IMR-90 (cell line): ENCODE measurements at places on chromosomes 6 and 20. TPM values are rescaled to one million over a fixed set of nuclear protein-coding genes. Genes with fewer than 3 reads are reported as not detected.

GRCh38 chr20:1774479-1774878, 116.9 kb upstream of the SIRPG start:
- peaks cover 4% of the 10 kb centered on the region for H3K4me1 ChIP-seq
- DNase-seq, result no peak
- no peak overlapping the region for H3K27ac ChIP-seq

- DNase-seq, result no peak
- no peak overlapping the region for H3K4me3 ChIP-seq
- no peaks in the 10 kb centered on the region for H3K36me3 ChIP-seq
- peaks cover 3% of the 10 kb centered on the region for H3K4me1 ChIP-seq
- H3K27ac ChIP-seq, result no peak overlapping the region
- no peaks in the 10 kb centered on the region for H3K27me3 ChIP-seq
These were observed 48.7 kb downstream of the ADAT2 start for GRCh38 chr6:143401636-143402370.

PCK1 gene
- not detected in 2 replicates for total RNA-seq

DNA sequence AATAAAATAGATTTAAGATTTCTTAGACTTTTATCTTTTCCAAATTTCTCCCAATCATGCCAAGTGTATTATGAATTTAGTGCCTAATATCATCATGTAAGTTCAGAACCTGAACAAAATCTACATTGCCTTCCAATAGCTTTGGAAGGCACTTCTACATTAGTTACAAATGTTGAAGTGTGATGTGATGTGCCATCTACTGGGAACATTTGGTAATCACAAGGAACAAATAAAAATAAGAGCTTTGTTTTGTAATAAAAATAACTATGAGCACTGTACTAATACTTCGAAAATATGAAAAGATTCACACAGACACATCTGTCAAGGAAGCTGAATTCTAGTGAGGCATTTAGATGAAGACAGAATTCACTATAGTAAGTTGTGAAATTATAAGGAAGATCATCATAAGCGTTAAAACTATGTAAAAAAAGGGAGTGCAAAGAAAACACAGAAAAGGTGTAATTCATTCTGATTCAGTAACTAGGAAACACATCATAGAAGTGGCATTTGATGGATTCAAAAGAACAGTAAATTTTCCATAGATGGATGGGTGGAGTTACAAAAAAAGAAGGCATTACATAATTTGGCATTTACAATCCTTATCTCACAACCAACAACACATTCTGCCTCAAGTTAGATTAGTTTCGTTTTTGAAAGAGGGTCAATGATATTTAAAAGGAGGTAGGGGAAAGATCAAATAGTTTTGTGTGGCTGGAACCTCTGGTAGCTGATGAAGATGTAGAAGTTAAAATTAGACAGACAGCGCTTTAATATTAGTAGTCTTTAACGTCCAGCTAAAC, 161.0 kb downstream of the ASCC3 start:
- H3K36me3 ChIP-seq, result 0 out of 2 replicates have a peak, but pooled peaks cover 1% of the 10 kb centered on the region
- peak; percentile 41 for DNase-seq
- no peak overlapping the region for H3K27ac ChIP-seq

- H3K4me3 ChIP-seq, result no peak overlapping the region
- DNase-seq, result no peak
- peaks cover 6% of the 10 kb centered on the region for H3K4me1 ChIP-seq
- H3K36me3 ChIP-seq, result peaks cover 11% of the 10 kb centered on the region
- H3K27me3 ChIP-seq, result no peaks in the 10 kb centered on the region
These were observed 109.9 kb downstream of the RIN2 start for GRCh38 chr20:19867940-19868371.

BPIFB1 gene
- not detected in 2 replicates for total RNA-seq

DNA sequence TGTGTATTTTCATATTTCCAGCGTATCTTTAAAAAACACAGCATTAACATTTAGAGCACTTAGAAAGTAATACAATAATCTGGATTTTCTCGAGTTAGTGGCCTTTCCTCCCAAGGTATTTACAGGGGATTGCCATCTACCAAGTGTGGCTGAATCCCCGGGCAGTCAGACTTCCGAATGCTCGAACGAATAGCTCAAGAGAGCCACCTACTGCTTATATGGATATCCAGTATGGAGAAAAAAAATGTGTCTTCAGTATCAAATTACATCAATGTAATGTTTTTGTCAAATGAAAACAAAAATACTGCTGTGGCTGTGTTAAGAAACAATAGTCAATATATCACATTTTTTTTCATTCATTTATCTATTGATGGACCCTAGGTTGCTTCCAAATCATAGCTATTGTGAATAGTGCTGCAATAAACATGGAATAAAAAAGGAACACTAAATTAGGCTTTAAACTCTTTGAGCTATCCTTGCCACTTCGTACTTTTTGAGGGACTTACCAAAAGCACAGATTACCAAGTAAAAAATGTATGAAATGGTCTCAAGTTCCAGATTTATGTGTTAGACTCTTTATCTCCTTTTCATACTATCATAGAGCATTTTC, 654.5 kb upstream of the PTCHD4 start:
- no peaks in the 10 kb centered on the region for H3K36me3 ChIP-seq
- DNase-seq, result peak; percentile 76
- no peak overlapping the region for H3K27ac ChIP-seq
- H3K4me1 ChIP-seq, result peaks cover 2% of the 10 kb centered on the region

GRCh38 chr6:142946924-142947713, 2.1 kb upstream of the HIVEP2 start:
- H3K4me3 ChIP-seq, result peak overlapping the region; percentile 74
- no peaks in the 10 kb centered on the region for H3K27me3 ChIP-seq
- DNase-seq, result peak; percentile 68
- peak overlapping the region; percentile 50 for H3K27ac ChIP-seq
- H3K36me3 ChIP-seq, result no peaks in the 10 kb centered on the region

ME1 gene
- 24.4 and 32.2 TPM in 2 replicates for total RNA-seq

DNA sequence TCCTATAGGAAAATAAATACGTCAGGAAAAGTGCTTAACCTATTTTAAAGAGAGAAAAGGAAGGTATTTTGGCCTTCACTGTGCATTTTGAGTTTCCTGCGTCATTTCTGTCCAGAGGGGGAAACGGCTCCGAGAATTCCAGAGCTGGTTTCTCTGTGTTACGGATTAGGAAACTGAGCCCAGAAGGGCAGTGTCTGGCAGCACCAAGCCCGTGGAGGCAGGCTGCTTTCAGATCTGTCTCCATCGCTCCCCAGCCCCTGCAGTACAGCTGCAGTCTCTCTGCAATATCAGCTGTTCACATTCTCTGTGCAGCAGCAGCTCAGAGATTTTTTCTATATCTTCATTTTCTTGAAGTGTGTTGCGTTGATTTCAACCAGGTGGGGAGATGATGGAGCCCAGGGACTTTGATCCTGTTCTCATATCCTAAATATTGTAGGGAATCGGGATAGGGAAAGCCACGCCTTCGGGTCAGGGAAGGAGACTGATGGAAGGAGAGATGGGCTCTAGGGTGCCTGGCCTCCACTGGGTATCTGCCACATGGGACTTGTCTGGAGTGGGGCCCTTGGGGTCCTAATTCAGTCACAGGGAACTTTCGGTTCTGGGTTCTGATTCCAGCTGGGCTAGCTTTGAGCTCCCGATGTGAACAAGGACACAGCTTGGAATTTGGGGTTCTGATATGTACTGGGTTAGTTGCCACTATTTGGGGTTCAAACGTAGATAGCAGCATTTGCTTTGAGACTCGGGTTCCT, 2.8 kb downstream of the ANKRD60 start:
- peaks cover 45% of the 10 kb centered on the region for H3K27me3 ChIP-seq
- H3K27ac ChIP-seq, result no peak overlapping the region
- H3K4me3 ChIP-seq, result no peak overlapping the region

CHRNA4 gene
- total RNA-seq, result not detected in 2 replicates

- no peak overlapping the region for H3K4me3 ChIP-seq
- H3K4me1 ChIP-seq, result peaks cover 8% of the 10 kb centered on the region; the same call in 1 of the 2 replicates
- 0 out of 2 replicates have a peak, but pooled peaks cover 2% of the 10 kb centered on the region for H3K36me3 ChIP-seq
- no peaks in the 10 kb centered on the region for H3K27me3 ChIP-seq
- no peak overlapping the region for H3K27ac ChIP-seq
These were observed 76.6 kb downstream of the TOX2 start for GRCh38 chr20:43991261-43991660.

C6orf15 gene
- not detected in 2 replicates for total RNA-seq
